Type B pancreatic cell (in vitro differentiated cells): ENCODE measurements at places on chromosomes 16 and 17. TPM values are rescaled to one million over a fixed set of nuclear protein-coding genes. Genes with fewer than 3 reads are reported as not detected.

MARCHF10 gene
- total RNA-seq = not detected in 2 replicates

BRIP1 gene
- 9.5 and 18.9 TPM in 2 replicates for total RNA-seq

DNA sequence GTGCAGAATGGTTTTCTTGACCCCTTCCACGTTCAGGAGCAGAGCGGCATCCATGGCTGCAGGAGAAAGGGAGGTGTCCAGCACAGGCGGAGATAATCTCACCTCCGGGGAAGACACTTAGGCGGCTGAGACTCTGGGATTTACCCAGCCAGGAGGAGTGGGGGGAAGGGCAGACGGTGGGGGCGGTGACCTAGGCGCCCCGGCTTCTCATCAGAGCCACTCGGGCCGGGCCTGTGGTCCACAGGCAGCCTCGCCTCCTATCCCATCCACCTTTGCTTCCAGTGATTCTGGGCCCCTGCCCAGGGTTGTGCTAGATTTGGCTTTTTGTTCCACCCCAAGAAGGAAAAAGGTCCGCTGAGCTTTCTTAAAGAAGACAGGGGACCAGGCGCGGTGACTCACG is at the start of gene AIPL1:
Gene AIPL1 (minus strand): TSS at position 71 of the 400 bp plus-strand sequence. CDS start 17 bp downstream, at position 54.
- DNase-seq = no peak
- peaks cover 8% of the 10 kb centered on the region for H3K4me1 ChIP-seq
- no peak within 1 kb of the TSS for H3K4me3 ChIP-seq
- H3K27ac ChIP-seq = no peak within 1 kb of the TSS

GRCh38 chr16:53884748-53885147 is 180.8 kb downstream of the FTO start:
- H3K27me3 ChIP-seq = no peaks in the 10 kb centered on the region
- no peak for DNase-seq
- no peaks in the 10 kb centered on the region for H3K4me1 ChIP-seq
- H3K36me3 ChIP-seq = peaks cover 24% of the 10 kb centered on the region

DNA sequence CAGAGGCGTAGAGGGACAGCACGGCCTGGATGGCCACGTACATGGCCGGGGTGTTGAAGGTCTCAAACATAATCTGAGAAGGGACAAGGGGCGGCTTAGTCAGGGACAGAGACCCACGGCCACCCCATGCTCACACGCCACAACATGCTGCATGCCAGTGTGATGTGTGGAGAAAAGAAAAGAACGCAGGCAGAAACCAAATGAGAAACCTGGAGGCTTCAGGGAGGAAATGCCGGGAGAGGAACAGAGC is 1.1 kb downstream of the ACTG1 start:
- DNase-seq = no peak
- H3K4me1 ChIP-seq = peaks cover 22% of the 10 kb centered on the region
- peak overlapping the region; percentile 100 for H3K4me3 ChIP-seq

GRCh38 chr17:66724581-66725341 is 110.2 kb upstream of the CACNG5 start:
- peaks cover 30% of the 10 kb centered on the region for H3K4me1 ChIP-seq
- no peak overlapping the region for H3K4me3 ChIP-seq
- H3K27ac ChIP-seq = no peak overlapping the region
- no peaks in the 10 kb centered on the region for H3K36me3 ChIP-seq

- no peaks in the 10 kb centered on the region for H3K27me3 ChIP-seq
- no peaks in the 10 kb centered on the region for H3K4me1 ChIP-seq
- H3K36me3 ChIP-seq = no peaks in the 10 kb centered on the region
Measured at GRCh38 chr17:45189009-45189408, 27.3 kb downstream of the HEXIM2 start.
